Lower leg skin (tissue), 4 donors: ENCODE measurements at places on chromosomes 13 and 19.

DNA sequence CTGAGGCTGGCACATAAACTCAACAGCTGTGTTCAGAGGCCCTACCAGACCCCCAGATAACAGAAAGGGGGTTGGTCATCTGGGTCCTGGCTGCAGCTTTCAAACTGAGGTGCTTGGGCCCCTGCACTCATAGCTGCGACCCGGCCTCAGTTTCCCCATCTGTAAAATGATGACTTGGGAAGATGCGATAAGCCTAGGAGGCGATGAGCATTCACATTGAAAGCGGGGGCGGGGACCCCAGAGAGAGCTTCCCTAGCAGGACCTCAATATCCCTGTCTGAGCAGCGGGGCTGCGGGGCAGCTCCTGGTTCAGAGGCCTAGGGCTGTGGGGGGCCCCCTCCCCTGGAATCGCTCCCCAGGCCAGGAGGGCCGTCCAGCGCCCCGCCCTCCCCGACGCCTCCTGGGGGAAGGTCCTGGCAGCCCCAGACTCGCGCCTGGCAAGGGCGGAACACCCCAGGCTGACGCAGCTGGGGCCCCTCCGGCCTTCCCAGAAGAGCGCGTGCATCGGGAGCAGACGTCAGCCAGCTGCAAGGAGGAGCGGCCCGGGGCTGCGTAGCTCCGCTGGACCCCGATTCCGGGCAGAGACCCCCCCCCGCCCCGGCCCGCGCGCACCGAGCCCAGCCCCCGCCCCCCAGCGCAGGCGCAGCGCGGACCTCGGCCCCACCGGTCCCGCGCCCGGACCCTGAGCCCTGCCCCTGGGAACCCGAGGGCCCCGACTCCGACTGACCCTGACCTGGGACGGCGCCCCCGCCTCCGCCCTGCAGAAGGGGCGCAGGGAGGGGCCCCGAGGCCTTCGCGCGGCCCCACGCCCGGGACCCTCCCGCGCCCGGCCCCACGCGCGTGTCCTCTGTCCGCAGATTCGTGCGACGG is 3.5 kb downstream of the FSTL3 start:
- peak; percentile 95 for DNase-seq

- DNase-seq: no peak
These were observed 30.2 kb upstream of the CCNE1 start for GRCh38 chr19:29781386-29782259.

DNA sequence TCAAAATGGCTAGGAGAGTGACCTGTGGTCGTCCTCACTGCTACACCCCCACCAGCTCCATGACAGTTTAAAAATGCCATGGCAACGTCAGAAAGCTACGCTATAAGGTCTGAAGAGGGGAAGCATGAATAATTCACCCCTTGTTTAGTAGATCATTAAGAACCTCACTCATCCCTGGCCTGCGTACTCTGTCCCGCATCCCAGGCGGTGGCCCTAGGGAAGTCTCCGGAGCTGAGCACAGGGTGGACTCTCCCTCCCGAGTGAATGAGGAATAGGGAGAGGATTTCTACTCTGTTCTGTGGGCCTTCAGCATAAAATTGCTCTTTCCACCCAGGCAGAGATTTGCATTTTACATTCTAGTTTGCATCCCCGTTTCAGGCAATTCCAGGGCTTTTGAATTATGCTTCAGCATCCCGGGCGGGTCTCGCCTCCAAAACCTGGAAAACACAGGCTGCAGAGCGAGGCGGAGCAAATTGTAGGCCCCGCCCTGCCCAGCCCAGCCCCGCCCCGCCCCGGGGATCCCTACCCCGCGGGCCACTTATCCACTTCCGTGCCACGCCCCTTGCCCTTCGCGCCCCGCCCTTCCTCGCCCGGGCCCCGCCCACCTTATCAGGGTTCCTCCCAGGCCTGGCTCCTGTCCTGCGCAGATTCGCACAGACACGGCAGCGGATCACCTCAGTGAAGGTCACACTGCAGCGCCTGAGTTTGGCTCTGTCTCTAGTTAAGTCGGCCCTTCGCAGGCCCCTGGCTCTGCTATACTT is 7.5 kb upstream of the ZNF525 start:
- no peak for DNase-seq

GRCh38 chr13:48265217-48265815 is 32.3 kb downstream of the ITM2B start:
- no peak for DNase-seq

GRCh38 chr19:41299046-41299754 is 10.8 kb upstream of the CCDC97 start:
- DNase-seq: no peak

DNA sequence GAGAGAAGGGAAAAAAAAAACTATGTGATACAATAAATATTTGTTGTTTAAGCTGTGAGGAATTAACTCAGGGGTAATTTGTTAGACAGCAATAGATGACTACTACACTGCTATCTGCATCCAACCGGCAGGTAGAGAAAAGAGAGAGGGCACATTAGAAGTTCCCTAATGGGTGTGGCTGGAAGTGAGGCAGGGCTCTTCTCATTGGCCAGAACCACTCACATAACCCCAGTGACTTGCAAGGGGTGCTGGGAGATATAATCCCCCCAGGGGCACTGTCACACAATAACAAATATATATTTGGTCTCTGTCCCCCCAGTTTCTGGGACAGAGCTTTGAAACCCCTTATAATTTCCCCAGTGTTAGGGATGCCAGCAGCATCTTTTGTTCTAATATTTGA is 24.3 kb downstream of the FGF21 start:
- DNase-seq: no peak

- DNase-seq: no peak
These were observed 5.9 kb downstream of the ZSCAN5B start for GRCh38 chr19:56191711-56192110.

GRCh38 chr19:751501-752341 is 809 bp downstream of the MISP start:
- DNase-seq: no peak

- DNase-seq: no peak
These were observed 1.3 kb upstream of the RSPH6A start for GRCh38 chr19:45816236-45817009.

DNA sequence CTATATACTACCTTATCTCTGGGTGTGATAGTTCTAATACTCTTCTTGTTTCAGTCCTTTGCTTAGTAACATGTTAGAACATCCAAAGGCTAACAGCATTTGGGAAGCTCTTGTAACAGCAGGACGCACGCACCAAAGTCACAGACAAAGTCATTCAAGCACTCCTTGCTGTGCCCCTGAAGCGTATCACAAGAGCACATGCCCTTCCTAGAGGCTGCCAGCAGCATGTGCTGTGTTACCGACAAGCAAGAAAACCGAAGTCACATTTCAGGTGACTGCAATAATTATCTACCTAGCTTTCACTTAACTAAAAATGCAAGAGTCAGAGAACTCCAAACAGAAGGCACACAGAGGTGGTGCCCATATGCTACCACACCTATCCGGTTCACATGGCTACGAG is 194.1 kb downstream of the KLF12 start:
- DNase-seq: no peak

- DNase-seq: no peak
These were observed 7.7 kb upstream of the MISP start for GRCh38 chr19:743168-743687.

DNA sequence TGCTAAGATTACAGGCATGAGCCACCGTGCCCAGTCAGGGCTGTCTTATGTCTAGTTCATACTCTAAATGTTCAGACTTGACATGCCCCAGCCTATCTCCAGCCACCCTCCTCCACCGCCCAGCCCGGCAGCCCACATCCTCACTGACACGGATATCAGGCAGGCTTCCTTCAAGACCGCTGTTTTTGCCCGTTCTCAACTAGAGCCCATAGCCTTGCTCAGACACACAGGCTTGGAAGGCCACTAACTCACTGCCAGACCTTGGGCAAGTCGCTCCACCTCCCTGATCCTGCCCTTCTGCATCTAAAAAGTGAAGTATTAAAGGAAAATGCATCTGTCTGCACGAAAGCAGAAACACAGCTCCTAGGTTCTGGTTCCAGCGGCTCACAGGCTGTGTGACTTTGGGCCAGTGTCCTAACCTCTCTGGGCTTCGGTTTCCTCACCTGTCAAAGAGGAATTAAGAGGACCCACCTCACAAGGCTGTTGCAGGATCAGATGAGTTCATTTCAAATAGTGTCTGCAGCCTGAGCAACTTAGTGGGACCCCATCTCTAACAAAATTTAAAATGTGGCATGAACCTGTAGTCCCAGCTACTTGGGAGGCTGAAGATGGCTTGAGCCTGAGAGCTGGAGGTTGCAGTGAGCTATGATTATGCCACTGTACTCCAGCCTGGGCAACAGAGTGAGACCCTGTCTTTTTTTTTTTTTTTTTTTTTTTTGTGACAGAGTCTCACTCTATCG is 14.5 kb upstream of the CERS4 start:
- DNase-seq: peak; percentile 88

DNA sequence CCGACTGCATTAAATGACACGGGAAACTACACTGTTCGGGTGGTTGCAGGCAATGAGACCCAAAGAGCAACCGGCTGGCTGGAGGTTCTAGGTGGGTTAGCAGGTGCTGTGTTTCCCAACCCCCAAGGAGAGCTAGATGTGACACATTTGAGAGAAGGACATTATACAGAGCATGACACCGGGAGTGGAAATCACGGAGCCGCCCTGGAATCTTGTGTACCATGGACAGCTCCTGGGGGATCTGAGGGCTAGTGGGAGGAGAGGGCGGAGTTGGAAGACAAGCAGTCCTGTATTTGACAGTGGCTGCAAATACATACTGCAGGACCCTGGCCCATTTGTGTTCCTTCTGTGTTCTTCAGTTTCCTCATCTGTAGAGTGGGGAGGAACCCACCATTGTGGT is 2.3 kb downstream of the CEACAM18 start:
- DNase-seq: no peak

- DNase-seq: no peak
These were observed 156.0 kb downstream of the KCTD12 start for GRCh38 chr13:76730220-76730619.

DNA sequence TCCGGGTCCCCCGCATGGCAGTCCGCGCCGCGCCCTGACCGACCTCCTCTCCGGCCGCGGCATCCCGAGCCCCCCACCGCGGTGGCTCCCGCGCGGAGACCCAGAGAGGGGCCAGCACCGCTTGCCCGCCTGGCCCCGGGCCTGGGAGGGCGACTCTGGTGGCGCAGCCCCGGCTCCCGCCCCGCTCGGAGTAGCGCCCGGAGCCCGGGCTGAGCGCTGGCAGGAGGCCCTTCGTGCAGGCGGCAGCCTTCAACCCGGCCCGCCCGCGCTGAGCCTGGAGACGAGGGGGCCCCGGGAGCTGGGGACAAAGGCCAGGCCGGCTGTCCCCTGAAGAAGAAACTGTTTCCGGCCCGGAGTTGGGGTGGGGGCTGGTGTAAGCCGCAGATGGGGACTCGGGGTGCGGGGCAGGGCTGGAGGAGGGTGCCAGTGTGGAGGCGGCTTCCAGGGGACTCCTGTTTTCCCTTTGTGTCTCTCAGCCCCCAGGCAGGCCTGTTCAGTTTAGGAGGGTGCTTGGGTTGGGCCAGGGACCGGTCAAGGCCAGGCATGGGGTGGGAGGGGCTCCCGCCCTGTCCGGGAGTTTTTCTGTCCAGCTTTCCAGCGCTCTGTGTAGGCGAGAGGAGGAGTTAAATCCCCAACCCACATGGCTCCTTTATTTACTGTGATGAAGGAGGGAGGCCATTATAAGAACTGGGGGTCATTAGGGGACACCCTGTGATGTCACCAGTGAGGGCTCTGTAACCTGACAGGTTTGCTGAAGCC is 935 bp downstream of the LRP3 start:
- DNase-seq: no peak

GRCh38 chr19:40889366-40889765 is 7.3 kb upstream of the CYP2A7 start:
- DNase-seq: no peak

- no peak for DNase-seq
These were observed 904.8 kb upstream of the PCDH20 start for GRCh38 chr13:62320129-62321108.

- DNase-seq: no peak
These were observed 19.2 kb downstream of the LPAR6 start for GRCh38 chr13:48393698-48394085.

GRCh38 chr19:49793561-49793840 is 19.6 kb downstream of the FUZ start:
- no peak for DNase-seq

GRCh38 chr13:102003848-102004570 is 397.8 kb downstream of the FGF14 start:
- no peak for DNase-seq

GRCh38 chr19:33550768-33551167 is 29.2 kb upstream of the PEPD start:
- no peak for DNase-seq

DNA sequence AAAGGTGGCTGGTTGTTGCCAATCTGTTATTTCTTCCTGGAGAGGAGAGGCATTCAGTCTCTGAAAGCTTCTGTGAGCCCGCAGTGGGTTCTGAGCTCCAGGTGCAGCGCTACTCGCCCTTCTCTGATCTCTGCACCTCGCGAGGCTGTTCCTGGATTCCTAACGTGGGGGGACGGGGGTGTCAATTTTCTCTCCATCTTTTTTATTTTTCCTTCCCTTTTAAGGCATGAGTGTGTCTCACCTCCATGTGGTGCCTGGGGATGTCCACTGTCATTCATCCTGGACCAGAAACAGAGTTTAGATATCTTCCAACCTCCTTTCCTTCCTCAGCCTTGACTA is 626 bp downstream of the ZNF233 start:
- DNase-seq: no peak

GRCh38 chr19:39052846-39053245 is 20.5 kb upstream of the FBXO27 start:
- no peak for DNase-seq

DNA sequence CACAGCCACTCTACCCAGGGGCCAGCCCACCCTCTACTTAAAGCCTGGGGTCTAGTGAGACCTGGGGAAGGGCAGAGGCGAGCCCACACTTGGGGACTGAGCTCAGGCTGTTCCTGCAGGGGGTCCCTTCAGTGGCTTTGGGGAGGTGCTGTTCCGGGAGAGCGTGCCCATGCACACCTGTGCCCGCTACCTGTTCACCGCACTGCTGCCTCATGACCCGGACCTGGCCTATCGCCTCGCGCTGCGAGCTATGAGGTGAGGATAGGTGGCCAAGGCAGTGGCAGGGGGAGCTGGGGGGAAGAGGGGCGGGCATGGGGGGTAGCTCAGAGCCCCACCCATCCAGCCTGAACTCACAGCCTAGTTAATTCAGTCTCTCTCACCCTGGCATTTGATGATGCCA is 24.0 kb downstream of the ZSWIM4 start:
- no peak for DNase-seq
